ENCODE measurements at places on chromosomes 5 and 9. TPM values are rescaled to one million over a fixed set of nuclear protein-coding genes. Genes with fewer than 3 reads are reported as not detected.

Gene MED22
- polyA plus RNA-seq = 23.4 TPM

- H3K27me3 ChIP-seq = no peaks in the 10 kb centered on the region
- no peaks in the 10 kb centered on the region for H3K36me3 ChIP-seq
- H3K4me1 ChIP-seq = no peaks in the 10 kb centered on the region
Measured at GRCh38 chr5:107126341-107126740, 544.4 kb downstream of the EFNA5 start.

Gene PCDHA13
- polyA plus RNA-seq = 0.27 TPM

- no peak overlapping the region for H3K4me3 ChIP-seq
- no peak overlapping the region for H3K27ac ChIP-seq
- H3K4me1 ChIP-seq = no peaks in the 10 kb centered on the region
Measured at GRCh38 chr5:130102960-130103359, 198.7 kb downstream of the CHSY3 start.

Gene CER1
- polyA plus RNA-seq = not detected

GRCh38 chr5:9105851-9106250 lies 440.0 kb downstream of the SEMA5A start:
- H3K4me3 ChIP-seq = no peak overlapping the region
- no peaks in the 10 kb centered on the region for H3K27me3 ChIP-seq
- H3K27ac ChIP-seq = no peak overlapping the region
- H3K36me3 ChIP-seq = no peaks in the 10 kb centered on the region
- DNase-seq = no peak

GRCh38 chr5:5980538-5980895 lies 397.8 kb downstream of the MED10 start:
- no peak overlapping the region for H3K27ac ChIP-seq
- H3K27me3 ChIP-seq = no peaks in the 10 kb centered on the region
- no peak overlapping the region for H3K4me3 ChIP-seq
- H3K4me1 ChIP-seq = no peaks in the 10 kb centered on the region
- DNase-seq = no peak
- H3K36me3 ChIP-seq = no peaks in the 10 kb centered on the region

DNA sequence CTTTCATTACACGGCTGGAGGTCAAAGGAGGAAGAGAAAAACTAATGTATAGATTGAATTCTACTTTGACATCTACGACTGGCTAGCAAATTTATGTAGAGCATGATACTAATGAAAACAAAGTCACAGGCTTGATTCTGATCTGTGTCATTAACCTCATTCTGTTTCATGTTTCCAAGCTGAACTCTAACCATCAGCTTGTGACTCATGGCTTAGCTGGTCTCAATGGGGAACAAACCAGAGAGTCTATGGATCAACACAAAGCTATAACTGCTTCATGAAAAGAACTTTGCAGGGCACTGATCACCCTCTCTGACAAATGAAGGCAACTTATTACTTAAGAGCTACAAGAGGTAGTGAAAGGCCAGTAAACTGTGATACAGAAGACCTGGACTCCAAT lies 23.6 kb upstream of the PDE4D start:
- no peak overlapping the region for H3K27ac ChIP-seq
- no peaks in the 10 kb centered on the region for H3K4me1 ChIP-seq
- H3K36me3 ChIP-seq = no peaks in the 10 kb centered on the region
- no peak overlapping the region for H3K4me3 ChIP-seq

Gene PIP5KL1
- 1.4 TPM for polyA plus RNA-seq

- no peak overlapping the region for H3K4me3 ChIP-seq
- H3K27ac ChIP-seq = no peak overlapping the region
- DNase-seq = no peak
- H3K27me3 ChIP-seq = no peaks in the 10 kb centered on the region
- no peaks in the 10 kb centered on the region for H3K36me3 ChIP-seq
Measured at GRCh38 chr9:109286981-109287380, 33.9 kb downstream of the EPB41L4B start.

DNA sequence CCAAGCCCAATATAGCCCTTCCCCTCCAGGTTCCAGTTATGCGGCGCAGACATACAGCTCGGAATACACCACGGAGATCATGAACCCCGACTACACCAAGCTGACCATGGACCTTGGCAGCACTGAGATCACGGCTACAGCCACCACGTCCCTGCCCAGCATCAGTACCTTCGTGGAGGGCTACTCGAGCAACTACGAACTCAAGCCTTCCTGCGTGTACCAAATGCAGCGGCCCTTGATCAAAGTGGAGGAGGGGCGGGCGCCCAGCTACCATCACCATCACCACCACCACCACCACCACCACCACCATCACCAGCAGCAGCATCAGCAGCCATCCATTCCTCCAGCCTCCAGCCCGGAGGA lies 6.3 kb downstream of the NR4A3 start:
- no peak overlapping the region for H3K4me3 ChIP-seq
- H3K27me3 ChIP-seq = peaks cover 97% of the 10 kb centered on the region
- H3K36me3 ChIP-seq = no peaks in the 10 kb centered on the region
- H3K27ac ChIP-seq = no peak overlapping the region
- DNase-seq = no peak
- H3K4me1 ChIP-seq = peaks cover 18% of the 10 kb centered on the region

- peak overlapping the region; percentile 74 for H3K27ac ChIP-seq
- H3K4me3 ChIP-seq = no peak overlapping the region
- H3K27me3 ChIP-seq = no peaks in the 10 kb centered on the region
- peaks cover 6% of the 10 kb centered on the region for H3K4me1 ChIP-seq
Measured at GRCh38 chr9:93864840-93865239, 90.3 kb downstream of the BARX1 start.

Gene NDFIP1
- 61.3 TPM for polyA plus RNA-seq

DNA sequence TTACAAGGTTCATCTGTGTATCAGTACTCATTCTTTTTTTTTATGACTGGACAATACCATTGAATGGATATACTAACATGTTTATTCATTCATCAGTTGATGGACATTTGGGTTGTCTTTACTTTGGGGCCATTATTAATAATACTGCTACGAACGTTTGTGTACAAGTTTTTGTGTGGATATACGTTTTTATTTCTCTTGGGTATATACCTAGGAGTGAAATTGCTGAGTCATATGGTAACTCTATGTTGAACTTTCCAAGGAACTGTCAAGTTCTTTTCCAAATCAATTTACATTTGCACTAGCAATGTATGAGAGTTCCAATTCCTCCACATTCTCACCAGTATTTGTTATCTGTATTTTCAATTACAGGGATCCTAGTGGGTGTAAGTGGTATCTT lies 12.0 kb upstream of the LECT2 start:
- no peak for DNase-seq
- no peak overlapping the region for H3K27ac ChIP-seq

Gene ELAVL2
- polyA plus RNA-seq = not detected

GRCh38 chr5:16345454-16345853 lies 120.1 kb downstream of the ZNF622 start:
- H3K36me3 ChIP-seq = no peaks in the 10 kb centered on the region
- H3K4me3 ChIP-seq = no peak overlapping the region
- no peaks in the 10 kb centered on the region for H3K4me1 ChIP-seq
- DNase-seq = no peak

- DNase-seq = no peak
- H3K4me1 ChIP-seq = peaks cover 18% of the 10 kb centered on the region
- H3K27ac ChIP-seq = no peak overlapping the region
- no peaks in the 10 kb centered on the region for H3K36me3 ChIP-seq
- no peak overlapping the region for H3K4me3 ChIP-seq
Measured at GRCh38 chr9:114184866-114185265, 29.5 kb downstream of the COL27A1 start.

Gene DNAJC25
- polyA plus RNA-seq = 14.6 TPM

DNA sequence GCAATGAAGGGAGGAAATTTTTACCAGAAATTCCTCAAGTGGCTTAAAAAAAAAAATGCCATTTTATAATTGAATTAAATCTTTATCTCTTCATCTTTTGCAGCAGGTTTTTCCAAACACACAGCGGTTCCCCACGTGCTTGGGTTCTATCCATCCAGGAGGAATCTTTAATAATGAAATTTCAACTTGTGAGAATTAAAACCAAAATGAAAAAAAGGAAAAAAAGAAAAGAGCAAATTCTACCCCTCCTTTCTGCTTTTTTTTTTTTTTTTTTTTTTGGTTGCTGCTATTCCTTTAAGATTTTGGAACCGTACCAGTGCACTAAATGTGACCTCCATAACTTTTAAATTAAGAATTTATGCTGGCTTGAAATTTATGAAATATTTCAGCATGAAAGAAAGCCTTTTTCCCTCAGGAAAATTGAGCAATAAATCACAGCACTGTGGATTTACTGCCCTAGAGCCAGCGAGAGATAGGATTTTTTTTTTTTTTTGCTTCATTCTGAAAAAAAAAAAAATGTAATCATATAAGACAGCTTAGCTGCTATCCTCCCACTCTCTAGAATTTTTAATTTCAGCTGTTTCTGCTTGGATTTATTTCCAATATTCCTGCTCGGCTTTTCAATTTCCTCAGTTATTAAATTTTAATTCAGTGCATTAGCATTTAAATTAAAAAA lies 88.5 kb downstream of the ZNF618 start:
- H3K36me3 ChIP-seq = no peaks in the 10 kb centered on the region
- H3K4me3 ChIP-seq = no peak overlapping the region
- H3K4me1 ChIP-seq = peaks cover 20% of the 10 kb centered on the region
- no peak overlapping the region for H3K27ac ChIP-seq
- H3K27me3 ChIP-seq = no peaks in the 10 kb centered on the region

Gene TMEM141
- 372 TPM for polyA plus RNA-seq

DNA sequence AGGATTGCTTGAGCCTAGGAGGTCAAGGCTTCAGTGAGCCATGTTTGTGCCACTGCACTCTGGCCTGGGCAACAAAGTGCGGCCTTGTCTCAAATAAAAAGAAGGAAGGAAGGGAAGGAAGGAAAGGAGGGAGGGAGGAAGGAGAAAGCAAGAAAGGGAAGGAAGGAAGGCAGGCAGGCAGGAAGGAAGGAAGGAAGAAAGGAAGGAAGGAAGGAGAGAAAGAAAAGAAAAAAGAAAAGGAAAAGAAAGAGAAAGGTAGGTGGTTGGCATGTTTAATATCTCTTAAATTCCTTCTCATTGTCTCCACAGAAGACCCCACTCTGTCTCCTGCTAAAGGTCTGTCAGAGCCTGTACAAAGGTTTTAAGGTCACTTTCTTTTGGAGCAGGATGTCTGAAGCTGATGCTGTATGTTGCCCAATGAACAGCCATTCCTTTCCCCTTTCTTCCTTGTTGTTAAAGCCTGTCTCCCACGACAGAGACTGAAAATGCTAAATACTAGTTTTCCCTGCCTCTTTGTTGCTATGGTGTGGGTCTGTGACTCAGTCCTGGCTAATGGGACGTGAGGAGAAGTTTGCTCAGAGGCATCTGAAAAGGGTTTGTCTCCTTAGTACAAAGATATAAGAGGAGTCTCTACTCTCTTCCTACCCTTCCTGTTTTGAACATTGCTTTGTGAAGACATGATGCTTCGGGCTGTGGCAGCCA lies 213.3 kb downstream of the PCSK1 start:
- H3K36me3 ChIP-seq = no peaks in the 10 kb centered on the region
- H3K4me1 ChIP-seq = no peaks in the 10 kb centered on the region
- no peak for DNase-seq
- no peaks in the 10 kb centered on the region for H3K27me3 ChIP-seq
- H3K27ac ChIP-seq = no peak overlapping the region

GRCh38 chr9:80449513-80449912 lies 877.7 kb downstream of the TLE4 start:
- no peak for DNase-seq
- H3K4me1 ChIP-seq = no peaks in the 10 kb centered on the region
- H3K4me3 ChIP-seq = no peak overlapping the region

- H3K4me3 ChIP-seq = no peak overlapping the region
- DNase-seq = no peak
- no peaks in the 10 kb centered on the region for H3K36me3 ChIP-seq
Measured at GRCh38 chr9:69599232-69599971, 72.8 kb downstream of the APBA1 start.

DNA sequence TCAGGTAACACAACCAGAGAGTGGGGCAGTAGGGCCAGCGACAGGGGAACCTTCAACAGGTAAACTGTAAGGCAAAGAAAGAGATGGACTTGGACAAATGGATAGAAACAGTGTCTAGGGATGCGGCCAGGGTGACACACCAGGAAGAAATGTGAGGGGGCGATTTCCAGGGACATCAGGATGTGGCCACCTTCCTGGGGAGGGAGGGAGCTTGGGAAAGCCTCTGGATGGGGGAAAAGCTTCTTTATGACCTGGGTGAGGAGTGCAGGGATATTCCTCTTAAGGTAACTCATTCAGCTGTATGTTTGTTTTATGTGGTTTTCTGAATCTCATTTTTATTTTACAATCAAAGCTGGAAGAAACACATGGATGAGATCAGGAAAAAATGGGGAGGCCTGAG lies 11.9 kb upstream of the NXNL2 start:
- no peak overlapping the region for H3K4me3 ChIP-seq
- H3K4me1 ChIP-seq = no peaks in the 10 kb centered on the region
- no peaks in the 10 kb centered on the region for H3K27me3 ChIP-seq

GRCh38 chr5:90680921-90681563 lies 122.4 kb downstream of the ADGRV1 start:
- H3K27me3 ChIP-seq = no peaks in the 10 kb centered on the region
- H3K4me3 ChIP-seq = no peak overlapping the region
- no peak overlapping the region for H3K27ac ChIP-seq
- DNase-seq = no peak

Gene PCDHA3
- polyA plus RNA-seq = 0.12 TPM

Gene IL7R
- 0.47 TPM for polyA plus RNA-seq

DNA sequence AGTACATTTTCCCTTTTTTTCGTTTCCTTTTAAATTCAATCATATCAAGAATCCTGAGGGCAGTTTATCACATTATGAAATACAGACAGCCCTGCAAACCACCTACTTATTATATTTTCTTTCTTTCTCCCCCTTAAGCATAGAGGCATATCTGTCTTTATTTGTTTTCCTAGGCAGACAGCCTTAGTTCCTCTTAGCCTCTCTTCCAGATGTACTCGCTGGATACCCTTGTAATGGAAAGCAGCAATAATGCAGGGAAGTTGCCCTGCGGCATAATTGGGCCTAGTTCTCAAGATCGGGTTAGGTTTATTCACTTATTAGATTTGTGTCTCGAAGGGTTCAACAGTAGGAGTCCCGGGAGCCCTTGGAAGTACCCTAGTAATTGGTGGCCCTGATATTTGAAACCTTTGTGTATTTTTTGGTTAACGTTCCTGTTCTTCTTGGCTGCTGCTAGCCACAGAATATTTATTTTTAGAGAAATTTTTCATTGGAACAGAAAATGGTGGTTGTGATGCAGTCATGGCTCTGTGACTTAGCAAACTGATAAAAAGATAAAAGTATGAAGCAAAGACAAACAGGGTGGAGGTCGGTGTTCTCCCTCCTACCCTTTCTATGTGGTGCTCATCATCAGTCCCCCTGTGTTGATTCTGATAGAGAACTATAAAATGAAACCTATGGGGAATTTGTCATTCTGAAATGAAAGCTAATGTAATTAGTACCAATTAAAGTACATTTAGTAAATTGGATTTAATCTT lies 6.4 kb downstream of the TLE4 start:
- no peak overlapping the region for H3K27ac ChIP-seq
- H3K4me1 ChIP-seq = peaks cover 18% of the 10 kb centered on the region
- no peaks in the 10 kb centered on the region for H3K27me3 ChIP-seq
- DNase-seq = no peak
- no peak overlapping the region for H3K4me3 ChIP-seq

- H3K4me1 ChIP-seq = no peaks in the 10 kb centered on the region
- H3K27ac ChIP-seq = no peak overlapping the region
- H3K4me3 ChIP-seq = no peak overlapping the region
- H3K27me3 ChIP-seq = no peaks in the 10 kb centered on the region
- DNase-seq = no peak
Measured at GRCh38 chr5:84393969-84394368, 9.3 kb upstream of the EDIL3 start.
